Anterior cingulate cortex (tissue), 58 donors: ENCODE measurements at places on chromosomes 2 and 18.

DNA sequence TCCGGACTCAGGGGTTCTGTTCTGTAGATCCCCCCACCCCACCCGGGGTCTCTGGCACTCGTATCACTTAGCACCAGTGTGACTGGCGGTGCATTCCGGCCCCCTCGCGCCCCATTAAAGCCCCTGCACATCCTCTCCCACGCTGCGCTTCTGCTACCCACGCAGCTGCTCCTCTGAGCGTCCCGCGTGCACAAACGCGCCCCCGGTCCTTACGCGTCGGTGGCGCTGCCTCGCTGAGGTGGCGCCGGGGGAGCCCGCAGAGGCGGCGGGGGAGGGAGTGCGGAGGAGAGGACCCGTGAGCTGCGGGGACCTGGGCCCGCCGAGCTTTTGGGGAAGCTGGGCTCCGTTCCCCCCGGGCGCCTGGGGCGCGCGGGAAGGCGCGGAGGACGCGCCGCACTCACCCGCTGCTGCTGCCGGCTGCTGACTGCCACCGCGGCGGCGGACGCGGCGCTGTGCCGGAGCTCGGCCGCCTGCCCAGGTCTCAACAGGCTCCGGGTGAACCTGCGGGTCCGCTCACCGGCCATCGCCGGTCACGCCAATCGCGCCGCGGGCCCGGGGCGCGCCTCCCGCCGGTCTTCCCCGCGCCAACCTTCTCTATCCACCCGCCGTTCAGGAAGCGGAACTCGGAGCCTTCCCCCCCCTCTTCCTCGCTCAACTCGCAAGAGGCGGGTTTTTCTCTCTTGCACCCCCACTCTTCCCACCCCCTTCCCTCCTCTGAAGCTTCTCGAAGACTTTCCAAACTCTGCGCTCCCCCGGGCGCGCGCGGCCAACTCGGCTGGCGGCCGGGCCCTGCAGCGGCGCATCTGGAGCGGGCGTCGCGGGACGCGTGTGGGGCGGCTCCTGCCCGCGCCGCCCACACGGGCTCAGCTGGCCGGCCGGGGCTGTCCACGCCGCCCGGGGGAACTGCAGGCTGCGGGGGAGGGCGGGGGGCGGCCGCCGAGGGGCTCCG, at the start of gene DOCK10:
TSS of gene DOCK10 (minus strand) at position 618 of the 949 bp plus-strand sequence. CDS start at position 524, 94 bp downstream.
- DNase-seq = peak; percentile 66

DNA sequence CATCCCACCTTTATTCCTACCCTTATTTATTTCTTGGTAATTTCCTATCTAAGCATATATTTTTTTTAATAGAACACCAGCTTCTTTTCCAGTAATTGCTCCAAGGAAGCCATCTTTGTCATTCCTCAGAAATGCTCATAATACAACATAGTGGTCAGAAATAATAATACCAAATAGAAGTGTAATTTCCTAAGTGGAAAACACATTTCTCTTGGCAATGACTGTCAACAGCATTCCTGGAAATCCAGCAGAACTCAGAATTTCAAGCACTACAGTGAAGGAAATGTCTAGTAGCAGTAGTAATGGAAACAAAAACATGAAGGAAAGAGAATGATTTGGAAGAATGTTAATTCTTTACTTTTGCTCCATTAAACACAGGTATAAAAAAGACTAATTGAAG, 56.6 kb downstream of the GDF7 start:
- DNase-seq = no peak

GRCh38 chr2:99386011-99386410, 48.8 kb downstream of the EIF5B start:
- DNase-seq = no peak

DNA sequence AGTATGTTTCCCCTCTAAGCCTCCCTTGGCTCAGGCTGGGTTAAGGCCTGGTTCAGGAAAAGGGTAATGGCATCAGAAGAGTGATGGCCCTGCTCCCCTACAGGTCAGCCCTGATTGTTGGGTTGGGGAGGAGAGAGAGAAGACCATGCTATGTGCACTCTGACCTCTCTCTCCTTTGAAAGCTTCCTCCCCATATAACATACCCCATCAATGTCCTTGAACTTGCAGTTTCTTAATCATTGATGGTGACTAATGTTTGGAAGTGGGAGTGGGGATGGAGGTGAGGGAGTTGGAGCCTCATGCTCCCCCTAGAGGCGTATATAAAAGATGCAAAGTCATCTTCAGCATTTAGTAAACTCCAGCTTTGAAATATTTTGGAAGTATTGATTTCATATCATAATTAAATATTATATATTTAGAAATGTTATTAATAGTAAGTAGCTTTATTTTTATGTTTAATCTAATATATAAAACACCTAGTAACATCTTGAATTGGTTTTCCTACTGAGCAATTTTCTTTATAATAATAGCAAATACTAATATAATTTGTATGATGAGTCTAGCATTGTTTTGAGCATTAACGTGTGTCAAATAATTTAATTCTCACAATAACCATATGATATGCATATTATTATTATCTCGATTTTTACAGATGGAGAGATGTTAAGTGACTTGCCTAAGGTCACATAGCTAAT, 8.8 kb downstream of the PLCL1 start:
- no peak for DNase-seq

DNA sequence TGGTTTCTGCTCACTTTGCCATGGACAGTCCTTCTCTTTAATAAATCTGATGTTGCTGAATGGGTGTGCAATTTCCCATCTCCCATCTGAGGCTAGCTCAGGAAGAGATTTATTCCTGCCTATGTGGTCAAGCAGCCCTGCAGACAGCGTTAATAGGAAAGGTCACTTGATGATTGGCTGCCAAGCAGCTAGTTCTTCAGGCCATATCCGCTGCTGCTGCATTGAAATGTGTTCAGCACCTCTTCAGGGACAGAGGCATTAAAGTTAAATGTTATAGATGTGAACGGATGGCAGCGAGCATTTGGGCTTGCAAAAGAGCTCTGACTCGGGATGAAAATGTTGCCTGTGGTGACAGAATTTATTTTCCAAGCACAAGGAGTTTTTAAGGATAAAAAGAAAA, 474.2 kb downstream of the PIK3C3 start:
- DNase-seq = no peak

- no peak for DNase-seq
These were observed 70.4 kb downstream of the APLF start for GRCh38 chr2:68537809-68538208.

DNA sequence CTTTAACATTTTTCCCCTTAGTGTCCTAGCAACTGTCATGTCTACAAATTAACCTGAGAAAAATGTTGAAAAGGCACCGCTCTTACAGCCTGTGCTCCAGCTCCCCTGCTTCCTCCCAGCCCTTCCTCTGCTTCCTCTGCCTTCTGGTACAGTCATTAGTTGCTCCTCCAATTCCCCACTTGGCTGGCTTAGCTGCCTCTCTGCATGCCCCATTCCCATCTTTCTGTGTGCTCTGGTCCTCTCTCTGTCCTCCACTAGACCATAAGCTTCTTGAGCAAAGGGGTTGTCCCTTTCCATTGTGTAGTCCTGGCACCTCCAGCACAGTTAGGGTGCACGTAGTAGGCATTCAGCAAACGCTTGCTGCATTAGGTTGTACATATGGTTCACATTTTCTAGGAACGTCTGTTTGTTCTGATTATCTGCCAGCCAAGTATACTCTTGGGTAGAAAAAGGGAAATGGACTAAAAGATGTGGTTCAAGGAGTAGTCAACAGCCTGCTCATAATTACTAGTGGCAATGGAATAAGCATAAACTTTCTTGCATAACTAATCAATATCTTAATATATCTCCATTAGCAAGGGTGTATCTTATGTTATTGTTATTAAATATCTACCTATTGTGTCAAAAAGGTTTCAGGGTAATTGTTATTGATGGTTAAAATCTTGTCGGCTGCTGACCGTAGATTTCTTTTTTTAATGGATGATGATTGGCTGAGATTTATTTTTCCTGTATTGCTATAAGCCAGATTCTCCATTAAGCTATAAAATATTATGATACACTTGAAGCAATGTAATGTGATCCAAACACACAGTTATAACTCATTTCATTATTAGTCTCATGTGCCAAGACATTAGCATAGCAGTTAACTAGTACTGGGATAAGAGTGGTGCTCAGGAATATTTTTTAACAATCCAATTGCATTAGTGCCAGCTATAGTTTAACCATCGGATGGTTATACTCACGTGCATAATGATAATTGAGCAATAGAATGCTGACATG, 340.1 kb downstream of the SLC4A3 start:
- DNase-seq = no peak
